ENCODE measurements at places on chromosomes 11 and 22.
A peak's percentile ranks its signal among the peaks of the same experiment; 100 is the strongest.

- peak; percentile 90 for DNase-seq
Measured at GRCh38 chr11:61161190-61162091, at the start of gene VPS37C. TSS of gene VPS37C (minus strand) at chr11:61161426. CDS start at chr11:61138829, 22,597 bp downstream.

DNA sequence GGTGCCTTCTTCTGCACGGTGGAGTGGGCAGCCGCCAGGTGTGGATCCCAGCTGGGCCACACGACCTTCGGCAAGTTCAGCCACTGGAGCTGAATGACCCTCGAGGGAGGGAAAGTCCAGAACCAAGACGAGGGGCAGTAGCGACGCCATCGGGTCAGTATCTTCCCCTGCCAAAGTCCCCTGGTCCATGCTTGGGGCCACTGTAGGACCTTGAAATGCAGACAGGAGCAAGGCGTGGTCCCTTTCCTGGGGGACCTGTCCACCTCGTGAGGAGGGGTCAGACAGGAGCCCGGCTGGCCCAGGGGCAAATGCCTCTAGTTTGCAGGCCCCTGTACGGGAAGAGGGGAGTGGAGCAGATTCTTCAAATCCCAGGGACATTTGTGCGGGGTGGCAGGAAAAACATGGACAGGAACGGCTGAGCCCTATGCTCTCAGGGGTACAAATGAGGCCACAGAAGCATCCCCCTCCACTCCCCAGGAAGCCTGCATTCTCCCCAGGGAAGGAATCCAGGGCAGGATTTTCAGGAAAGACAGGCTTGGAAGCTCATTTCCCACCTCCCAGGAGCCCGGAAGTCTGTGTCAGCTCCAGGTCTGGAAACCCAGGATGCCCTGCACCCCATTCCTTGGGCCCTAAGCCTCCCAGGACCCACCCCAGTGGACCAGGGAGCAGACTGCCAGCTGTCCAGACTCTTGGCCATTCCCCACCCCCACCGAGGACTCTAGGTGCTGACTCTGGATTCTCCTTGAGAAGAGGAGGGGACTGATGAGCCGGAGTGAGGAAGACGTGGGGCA, 6.6 kb downstream of the SHANK2 start:
- DNase-seq, result no peak

DNA sequence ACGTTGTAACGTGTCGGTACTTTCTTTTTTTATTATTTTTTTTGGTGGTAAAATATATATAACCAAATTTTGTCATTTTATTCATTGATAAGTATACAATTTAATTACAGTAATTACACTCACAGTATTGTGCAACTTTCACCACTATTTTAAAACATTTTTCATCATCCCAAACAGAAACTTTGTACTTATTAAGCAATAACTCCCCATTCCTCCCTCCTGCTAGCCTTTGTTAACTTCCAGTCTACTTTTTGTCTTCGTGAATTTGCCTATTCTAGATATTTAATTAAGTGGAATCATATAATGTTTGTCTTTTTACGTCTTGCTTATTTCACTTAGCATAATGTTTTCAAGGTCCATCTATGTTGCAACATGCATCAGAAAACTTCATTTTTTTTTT, 58.5 kb downstream of the STIM1 start:
- DNase-seq, result no peak

DNA sequence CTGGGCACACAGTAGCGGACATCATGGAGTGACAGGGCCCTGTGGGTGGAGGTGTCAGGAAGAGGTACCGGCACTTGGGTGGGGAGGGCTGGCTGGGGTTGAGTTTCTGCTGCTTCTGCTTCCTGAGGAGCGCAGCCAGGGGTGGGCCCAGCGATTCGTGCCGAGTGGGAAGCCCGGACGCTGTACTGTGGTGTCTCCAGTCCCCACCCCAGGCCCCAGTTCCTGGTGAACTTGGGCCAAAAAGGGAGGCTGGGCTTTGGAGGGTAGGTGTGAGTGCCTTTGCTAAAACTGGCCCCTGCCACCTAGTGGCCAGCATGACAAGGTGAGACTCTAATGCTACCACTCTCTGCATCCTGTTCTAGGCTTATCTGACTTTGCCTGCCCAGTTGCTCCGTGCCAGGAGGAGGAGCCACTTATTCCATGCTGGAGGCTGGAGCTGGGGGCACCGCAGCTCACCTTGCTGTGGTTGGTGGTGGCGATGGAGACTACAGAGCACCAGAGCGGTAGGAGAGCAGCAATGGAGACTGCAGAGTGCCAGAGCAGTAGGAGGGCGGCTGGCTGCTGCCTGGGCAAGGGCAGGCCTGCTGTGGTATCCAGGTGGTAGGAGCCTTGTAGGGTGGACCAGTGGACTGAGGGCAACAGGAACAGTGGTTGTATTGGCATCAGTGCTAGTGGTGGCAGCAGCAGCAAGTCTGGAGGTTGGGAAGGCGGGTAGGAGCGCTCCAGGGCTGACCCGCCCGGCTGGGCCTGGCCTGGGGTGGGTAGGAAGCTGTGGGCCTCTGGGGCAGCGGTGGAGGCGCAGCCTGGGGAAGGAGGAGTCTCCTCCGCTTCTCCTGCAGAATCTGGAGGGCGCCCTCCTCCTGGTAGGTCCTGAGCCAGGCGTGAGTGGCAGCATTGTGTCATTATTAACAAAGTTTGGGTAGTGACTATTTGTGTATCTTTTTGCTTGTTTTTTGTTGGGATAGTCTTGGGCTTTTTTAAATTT, 2.2 kb upstream of the RFPL2 start:
- DNase-seq, result no peak

GRCh38 chr22:28075358-28075981, 156.4 kb upstream of the PITPNB start:
- no peak for DNase-seq

GRCh38 chr22:50556703-50557102, 6.0 kb downstream of the SYCE3 start:
- no peak for DNase-seq

DNA sequence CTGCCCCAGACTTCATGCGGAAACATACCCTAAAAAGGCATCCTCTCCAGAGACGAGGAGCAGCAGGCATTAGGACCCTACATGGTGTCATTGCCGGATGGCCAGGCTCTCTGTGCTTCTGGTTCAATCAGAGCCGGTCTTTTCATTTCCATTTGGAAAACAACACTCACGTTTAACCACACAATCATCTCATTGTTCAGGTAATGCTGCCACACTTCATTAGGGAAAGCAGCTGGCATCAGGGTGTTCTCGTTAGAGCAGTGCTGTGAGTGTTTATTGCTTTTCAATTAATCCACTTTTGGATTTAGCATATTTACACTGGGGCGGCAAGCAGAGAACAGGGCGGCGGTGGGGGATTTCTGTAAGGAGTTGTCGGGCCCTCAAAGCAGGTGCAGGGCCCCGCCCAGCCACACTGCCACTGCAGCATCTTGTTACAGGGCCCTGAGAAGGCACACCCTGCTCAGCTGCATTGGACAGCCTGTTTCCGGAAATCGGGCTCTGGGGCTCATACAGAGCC, 338.6 kb downstream of the SHANK2 start:
- DNase-seq, result no peak

- DNase-seq, result no peak
Measured at GRCh38 chr11:20342347-20343141, 21.0 kb upstream of the HTATIP2 start.

GRCh38 chr22:38448945-38449745, 5.9 kb downstream of the KCNJ4 start:
- no peak for DNase-seq

DNA sequence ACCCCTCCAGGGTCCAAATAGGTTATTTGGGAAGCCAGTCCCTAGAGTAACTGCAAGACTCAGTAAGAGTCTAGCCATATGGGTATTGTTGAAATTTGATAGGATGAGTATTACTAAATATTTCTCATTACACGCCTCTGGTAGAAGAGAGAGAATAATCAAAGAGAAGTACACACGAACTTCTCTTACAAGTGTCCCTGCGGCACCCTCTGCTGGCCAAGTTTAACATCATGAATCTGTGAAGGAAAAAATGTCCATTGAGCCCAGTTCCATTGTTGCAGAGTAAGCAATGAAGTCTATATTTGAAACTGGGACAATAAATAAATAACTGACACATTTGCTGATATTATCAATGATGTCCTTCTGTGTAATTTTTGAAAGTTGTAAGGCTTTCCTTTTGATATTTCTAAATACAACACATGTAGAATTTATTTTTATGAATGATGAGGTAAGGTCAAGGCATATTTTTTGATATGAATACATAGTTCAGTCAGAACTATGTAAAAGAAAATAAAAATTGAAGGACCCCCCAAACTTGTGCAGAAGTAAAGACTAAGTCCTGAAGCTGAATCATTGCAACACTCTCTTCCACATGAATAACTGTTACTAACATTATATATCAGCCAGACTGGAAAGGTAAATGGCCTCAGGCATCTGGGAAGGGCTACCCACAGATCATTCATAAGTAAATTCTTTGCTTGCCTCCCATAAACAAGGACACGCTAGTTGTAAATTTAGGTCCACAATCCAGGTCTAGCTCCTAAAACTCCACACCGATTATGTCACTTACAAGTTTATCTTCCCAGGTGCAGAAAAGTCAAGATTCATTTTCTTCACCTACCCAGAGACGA, 10.0 kb downstream of the OR51L1 start:
- no peak for DNase-seq

GRCh38 chr11:12989428-12990161, 19.5 kb upstream of the RASSF10 start:
- no peak for DNase-seq

DNA sequence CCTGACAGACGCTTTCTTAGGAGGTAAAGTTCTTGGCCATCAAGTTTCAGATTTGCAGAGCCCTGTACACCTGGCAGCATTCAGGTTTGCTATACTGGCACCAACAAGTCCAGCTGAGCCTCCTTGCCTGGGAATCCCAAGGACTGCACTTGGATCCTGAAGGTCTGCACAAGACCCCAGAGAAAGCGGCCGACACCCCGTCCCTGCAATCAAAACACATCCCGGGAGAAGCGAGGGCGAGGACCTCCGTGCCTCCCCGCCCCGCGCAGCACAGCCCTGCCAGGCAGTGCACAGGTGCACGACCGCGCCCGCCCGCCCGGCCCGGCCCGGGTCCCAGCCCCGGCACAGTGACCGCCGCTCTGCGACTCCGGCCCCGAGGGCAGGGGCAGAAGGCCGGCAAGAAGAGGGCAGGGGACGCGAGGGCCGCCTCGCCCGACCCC, 559 bp downstream of the MRTFA start:
- no peak for DNase-seq

GRCh38 chr22:24541681-24542515, 13.0 kb downstream of the GUCD1 start:
- DNase-seq, result no peak

DNA sequence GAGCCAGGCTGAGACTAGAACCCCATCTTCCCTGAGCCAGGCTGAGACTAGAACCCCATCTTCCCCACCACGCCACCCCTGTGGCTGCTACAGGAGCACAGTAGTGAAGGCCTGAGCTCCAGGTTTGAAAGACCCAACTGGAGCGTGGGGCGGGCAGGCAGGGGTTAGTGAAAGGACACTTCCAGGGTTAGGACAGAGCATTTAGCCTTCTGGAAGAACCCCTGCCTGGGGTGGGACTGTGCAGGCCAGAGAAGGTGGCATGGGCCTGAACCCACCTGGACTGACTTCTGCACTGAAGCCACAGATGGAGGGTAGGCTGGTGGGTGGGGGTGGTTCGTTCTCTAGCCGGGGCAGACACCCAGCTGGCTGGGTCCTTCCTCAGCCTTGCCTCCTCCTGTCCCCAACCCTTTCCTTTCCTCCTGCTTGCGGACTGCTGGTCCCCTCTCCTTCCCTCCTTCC, 24.1 kb downstream of the SUN2 start:
- DNase-seq, result no peak

DNA sequence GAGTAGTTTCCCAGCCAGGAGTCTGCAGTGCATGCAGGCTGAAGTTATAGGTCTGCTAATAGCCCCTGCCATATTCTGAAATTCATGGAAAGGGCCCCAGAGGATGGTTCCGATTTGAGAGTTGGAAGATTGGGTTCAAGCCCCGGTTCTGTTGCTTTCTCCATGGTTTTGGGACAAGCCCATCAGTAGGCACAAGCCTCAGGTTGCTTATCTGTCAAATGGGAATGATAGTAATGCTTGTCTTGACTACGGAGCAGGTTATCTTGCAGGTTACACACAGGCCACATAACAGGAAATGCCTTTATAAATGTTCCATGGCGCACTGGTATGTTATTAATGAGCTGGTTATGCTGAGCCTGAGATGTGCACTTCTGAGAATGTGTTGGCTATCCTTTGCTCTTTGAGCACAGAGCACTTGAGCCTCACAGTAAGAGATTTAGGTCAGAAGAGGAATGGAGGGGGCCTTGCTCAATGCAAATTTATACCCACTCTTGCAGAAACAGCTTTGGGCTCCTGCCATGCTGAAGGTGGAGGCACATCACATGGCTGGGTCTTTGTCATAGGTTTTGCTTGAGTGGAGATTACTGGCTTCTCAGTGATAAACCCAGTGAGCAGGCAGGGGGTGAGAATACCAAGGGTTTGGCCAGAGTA, 47.1 kb downstream of the ZNRF3 start:
- no peak for DNase-seq

DNA sequence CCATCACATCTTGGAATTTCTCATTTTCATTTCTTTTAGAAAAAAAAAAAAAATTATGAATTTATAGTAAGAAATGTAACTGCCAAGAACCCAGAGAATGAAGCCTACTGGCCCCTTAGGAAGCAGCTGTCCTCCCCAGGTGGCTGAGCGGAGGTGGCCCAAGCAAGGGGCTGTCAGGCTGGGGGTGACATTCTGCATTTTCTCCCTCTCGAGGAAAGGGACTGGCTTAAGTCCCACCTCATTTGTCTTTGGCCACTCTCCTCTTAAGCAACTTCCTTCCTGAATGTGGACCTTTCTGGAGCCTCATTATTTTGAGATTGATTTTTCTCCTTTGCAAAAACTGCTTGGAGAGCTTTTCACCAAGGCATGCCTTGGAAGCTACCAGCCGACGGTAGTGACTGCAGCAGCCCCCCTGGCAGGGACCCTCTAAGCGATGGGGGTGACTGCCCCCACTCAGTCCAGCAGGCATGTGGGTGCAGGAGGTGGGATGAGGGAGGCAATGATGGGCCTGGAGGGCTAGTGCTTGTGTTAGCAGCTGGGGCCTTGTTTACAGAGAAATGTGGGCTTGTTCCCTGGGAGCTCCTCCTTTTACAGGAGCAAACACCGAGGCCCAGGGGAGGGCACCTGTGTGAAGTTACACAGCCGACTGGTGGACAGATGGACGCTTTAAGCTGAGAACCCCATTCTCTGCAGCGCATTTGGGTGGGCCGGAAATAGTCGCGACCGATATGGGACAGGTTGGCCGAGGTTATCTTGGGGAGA, 111.7 kb downstream of the MORC2 start:
- DNase-seq, result no peak

- DNase-seq, result no peak
Measured at GRCh38 chr11:114915871-114916805, 237.8 kb downstream of the NXPE2 start.

DNA sequence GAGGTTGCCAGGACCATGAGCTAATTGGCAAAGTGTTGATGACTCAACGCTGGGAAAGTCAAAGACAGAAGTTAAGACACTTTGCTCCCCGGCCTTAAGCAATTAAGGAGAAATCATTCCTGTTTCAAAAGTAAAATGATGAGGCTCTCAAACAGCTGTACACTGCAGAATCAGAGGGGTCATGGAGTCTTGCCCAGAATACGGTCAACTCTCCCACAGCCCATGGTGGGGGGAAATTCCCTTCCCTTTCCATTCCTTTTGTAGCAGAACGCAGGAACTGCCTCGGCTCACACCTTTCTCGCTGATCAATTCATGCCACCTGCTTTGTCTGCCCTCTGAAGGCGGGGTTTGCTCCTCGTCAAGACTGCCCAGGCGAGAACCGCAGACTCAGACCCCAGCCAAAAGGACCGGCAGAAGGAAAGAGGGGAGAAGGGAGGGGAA, 52.8 kb downstream of the MN1 start:
- DNase-seq, result no peak

All from activated CD4-positive, CD25-positive, alpha-beta regulatory T cell (primary cell).